NCI-H1105 (cell line): ENCODE measurements at places on chromosomes 5 and 9.

- DNase-seq = no peak
These were observed 182.3 kb upstream of the RIOK2 start for GRCh38 chr5:97365163-97365845.

DNA sequence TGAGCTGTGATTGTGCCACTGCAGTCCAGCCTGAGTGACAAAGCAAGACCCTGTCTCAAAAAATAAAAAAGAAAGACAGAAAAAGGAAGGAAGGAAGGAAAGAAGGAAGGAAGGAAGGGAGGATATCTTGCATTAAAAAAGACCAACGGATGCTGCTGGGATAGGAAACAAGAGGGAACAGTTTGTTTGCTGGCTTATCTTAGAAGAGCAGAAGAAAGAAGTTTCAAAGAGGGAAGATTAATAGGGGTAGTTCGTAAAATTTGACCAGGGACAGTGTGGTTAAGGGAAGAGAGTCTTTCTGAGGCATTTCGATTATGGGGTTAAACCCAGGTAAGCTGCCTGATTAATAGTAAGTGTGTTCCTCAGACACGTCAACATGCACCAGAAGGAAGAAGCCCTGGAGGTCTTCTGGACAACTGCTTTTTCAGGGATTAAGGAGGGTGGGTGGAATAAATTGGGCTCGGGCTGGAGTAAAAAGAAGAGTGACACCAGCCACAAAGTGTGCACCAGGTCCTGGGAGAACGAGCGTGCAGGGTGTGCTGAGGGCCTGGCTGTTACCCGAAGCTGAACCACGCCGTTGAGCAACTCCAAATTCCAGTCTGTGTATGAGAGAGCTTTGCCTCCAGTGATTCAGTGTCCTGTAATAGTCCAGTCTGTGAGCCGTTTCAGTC lies 24.8 kb downstream of the FYB1 start:
- no peak for DNase-seq

GRCh38 chr9:38144421-38144820 lies 75.4 kb upstream of the SHB start:
- DNase-seq = no peak

DNA sequence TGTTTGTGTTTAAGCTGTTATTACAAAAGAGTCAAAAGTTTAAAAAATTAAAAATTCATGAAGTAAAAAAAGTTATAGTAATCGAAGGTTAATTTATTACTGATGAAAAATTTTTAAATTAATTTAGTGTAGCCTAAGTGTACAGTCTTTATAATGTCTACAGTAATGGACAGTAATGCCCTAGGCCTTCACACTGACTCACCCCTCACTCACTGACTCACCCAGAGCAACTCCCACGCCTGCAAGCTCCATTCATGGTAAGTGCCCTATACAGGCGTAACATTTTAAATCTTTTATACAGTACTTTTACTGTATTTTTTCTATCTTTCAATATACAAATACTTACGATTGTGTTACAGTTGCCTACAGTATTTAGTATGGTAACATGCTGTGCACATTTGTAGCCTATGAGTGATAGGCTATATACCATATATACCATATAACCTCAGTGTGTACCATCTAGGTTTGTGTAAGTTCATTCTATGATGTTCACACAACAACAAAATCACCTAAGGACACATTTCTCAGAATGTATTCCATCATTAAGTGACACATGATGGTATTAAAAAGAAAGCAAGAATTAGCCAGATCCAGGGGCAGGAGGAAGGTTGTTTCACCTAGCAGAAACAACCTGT lies 40.1 kb downstream of the DCAF10 start:
- DNase-seq = no peak

DNA sequence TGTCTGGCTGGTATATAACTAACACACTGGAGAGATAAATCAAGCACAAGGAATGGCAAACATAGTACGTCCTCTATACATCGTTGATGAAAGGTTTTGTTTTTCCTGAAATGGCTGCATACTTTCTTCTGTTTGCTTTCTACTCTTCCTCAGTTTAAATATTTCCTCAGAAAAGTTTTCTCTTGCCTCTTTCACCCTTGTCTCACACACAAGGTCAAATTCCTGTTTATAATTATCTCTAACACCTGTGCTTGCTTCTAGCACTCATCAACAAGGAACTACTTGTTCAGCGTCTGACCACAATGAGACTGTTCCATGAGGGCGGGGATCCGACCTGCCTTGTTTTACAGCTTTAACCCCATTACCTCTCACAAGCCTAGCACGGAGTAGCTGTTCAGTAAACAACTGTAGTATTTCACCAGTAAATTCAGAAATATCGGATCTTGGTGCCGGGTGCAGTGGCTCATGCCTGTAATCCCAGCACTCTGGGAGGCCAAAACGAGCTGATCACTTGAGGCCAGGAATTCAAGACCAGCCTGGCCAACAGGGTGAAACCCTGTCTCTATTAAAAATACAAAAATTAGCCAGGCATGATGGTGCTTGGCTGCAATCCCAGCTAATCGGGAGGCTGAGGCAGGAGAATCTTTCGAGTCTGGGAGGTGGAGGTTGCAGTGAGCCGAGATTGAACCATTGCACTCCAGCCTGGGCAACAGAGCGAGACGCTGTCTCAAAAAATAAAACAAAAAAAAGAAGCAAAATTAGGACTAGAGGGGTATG lies 37.0 kb downstream of the NR6A1 start:
- no peak for DNase-seq

DNA sequence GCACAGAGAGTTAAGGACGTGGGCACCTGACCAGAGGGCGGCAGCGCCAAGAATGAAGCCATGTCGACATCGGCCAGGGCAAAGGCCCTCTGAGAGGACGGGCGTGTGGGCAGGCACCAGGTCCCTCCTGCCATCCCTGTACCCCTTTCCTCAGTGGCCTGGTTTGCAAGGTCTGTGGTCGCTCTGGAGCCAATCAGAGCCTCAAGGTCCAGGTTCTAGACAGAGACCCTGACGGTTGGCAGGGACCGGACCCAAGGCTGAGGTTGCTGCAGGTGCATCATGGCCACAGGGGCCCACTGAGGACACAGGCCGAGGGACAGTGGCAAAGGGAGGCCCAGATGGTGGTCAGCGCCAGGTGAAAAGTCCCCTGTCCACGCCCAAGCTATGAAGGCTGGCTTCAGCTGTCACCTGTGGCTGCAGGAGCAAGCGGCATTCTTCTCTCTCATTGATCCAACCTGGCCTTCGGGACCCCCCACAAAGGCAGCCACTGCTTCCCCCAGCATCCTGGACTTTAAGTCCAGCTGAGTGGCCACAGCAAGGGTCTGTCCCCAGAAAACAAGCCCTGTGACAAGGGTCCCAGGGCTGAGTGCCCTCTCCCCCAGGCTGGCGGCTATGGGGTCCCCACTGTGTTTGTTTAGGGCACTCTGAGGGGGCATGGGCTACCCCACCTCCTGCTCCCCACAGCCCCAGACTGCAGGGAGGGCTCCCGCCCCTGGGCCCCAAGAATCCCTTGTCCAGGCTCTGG lies 48.9 kb downstream of the VAV2 start:
- DNase-seq = no peak

DNA sequence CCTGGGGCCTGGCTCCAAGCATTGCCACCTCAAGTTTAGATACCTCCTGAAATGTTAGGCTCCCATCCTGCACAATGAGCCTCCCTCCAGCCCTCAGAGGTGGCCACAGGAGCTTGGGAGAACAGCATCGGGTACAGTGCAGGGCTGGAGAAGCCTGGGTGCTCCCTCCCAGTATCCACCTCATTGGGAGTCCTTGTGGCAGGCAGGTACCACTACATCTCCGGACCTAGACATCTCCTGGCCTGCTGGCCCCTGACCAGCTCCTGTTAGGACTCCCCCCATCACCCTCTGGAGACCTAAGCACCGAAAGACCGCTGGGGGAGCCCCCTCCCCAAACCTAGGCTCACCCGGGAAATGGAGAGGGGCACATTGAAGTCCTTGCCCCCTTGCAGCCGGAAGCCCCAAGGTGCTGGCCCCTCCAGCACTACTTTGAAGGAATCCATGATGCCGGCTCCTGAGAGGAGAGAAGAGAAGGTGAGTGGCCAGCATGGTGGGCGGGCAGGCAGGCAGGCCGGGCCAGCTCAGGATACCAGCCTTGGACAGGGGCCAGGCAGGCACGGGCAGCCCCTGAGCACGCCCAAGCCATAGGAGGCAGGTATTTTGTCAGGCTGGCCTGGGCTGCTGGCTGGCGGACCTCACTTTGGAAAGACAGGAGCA lies 1.2 kb downstream of the PDLIM7 start:
- DNase-seq = no peak

GRCh38 chr5:161382685-161383084 lies 163.8 kb downstream of the GABRB2 start:
- no peak for DNase-seq

DNA sequence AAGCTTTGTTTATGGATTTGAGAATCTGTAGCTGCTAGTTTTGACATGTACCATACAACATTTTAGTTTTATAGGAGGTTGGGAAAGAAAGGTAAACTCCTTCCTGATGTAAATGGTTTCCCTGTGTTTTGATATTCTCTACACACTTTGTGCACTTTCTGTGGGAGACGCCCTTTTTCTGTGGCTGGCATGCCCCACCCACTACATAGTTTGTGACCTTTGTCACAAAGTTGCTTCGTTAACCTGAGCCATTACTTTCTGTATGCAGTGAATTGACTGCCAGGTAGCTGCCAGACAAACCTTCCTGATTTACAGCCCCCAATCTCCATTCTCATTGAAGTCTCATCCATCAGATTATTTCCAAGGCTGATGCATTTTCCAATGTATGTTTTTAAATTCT lies 90.6 kb downstream of the NLN start:
- DNase-seq = no peak

- no peak for DNase-seq
These were observed 352.7 kb upstream of the CD180 start for GRCh38 chr5:67549296-67549618.

DNA sequence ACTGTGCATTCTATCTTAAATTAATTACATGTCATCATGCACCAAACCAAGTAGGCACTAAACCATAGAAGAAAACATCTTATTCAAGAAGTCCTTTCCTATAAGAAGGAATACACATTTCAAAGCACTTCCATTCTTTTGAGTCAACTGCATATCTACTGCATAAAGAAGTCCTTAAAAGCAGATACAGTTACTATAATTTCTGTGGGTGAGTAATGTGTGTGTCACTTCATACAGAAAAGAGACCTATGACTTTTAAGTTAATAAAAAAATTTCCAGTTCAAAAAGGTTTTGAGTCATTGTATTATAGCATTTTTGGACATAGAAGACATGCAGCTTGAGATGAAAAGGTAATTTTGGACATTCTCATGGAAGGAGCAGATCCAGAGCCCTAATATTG lies 125.0 kb downstream of the DTWD2 start:
- DNase-seq = no peak

- no peak for DNase-seq
These were observed 15.3 kb upstream of the AHRR start for GRCh38 chr5:306011-306805.

DNA sequence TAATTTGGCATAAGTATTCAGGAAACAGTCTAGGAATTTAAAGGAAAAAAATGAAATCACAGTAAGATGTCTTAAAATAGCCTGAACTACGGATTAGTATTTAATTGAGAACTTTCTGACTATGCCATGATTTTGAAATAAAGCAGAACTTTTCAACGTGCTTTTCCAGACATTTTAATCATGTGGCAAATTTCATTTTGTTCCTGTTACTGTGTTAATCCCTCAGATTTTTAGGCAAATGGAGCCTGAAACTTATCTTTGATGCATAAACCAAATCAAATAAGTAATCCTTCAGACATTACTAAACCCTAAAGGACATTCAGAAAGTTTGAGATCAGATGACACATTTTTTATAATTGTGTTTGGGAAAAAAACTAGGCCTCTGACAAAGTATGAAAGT lies 75.7 kb downstream of the FBN2 start:
- no peak for DNase-seq

DNA sequence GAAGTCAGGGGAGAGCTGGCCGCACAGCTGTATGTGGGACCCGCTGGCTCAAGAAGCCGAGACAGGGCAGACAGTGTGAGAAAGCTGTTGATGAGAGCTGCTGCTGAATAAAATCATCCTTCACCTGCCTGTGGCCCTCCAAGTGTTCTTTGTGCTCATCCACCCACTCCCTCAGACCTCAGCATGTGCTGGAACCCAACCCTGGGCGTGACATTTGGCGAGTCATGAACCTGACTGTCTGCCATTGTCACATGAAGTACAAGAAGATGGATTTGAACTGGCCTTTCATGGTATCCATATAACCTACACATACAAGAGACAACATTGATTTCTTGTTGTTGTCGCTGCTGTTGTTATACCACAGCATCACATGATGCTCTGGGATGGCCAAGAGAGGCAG lies 139.7 kb upstream of the PLCXD3 start:
- no peak for DNase-seq

DNA sequence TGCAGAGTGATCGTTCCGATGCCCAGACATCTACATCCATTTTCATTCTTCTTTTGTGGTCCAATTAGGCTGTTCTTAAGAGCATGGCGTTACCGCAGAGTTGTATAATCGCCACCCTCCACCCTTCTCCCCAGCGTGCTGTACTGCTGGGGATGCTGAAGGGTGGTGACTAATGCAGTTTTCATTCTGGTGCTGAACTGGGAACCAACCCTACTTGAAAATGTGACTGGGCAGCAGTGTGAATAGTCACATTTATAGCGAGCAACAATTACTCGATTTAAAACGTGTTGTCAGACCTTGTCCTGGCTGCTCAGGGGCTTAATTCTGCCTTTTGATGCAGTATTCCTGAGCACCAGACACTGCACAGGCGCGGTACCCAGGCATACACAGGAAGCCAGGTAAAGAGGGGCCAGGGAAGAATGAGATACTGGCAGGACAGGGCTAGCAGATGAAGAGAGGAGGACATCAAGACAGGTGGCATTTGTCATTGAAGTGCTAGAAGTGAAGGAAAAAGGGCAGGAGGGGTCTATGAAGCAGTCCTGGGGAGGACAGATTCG lies 719 bp upstream of the ISCA1 start:
- no peak for DNase-seq

DNA sequence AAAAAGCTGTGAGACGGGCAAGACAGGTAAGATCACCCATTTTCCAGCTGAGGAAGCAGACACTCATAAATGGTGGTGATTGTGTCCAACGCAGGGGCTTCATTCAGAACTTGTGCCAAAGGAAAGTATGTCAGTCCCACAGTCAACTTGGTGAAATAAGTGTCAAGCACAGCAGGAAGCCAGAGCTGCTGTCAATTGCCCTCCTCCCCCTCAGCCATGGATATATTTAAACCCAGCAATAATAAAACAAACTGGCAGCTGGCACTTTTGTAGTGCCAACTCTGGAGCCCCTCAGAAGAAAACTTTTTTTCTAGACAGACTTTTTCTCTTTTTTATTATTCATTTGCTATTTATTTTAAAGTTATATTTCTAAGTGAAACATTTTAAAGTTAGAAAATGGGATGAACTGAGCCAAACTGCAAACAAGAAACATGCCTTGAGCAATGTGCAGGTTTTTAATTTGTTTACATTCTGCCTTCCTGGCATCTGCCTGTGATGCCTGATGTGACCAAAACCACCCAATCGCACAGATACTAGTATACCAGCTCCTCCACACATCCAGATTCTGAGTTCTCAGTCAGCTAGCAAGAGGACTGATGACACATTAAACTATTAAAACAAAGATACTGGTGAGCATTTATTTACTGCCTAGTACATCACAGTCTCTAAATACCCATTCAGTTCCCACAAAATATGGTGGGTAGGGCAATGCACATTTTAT lies 17.0 kb downstream of the DMAC1 start:
- peak; percentile 4 for DNase-seq

GRCh38 chr5:37836592-37837413 lies 3.0 kb downstream of the GDNF start:
- no peak for DNase-seq
